Activated CD8-positive, alpha-beta T cell treated with anti-CD3 and anti-CD28 coated beads for 36 hours (primary cell): ENCODE measurements at places on chromosomes 11 and 22. TPM values are rescaled to one million over a fixed set of nuclear protein-coding genes. Genes with fewer than 3 reads are reported as not detected.

DNA sequence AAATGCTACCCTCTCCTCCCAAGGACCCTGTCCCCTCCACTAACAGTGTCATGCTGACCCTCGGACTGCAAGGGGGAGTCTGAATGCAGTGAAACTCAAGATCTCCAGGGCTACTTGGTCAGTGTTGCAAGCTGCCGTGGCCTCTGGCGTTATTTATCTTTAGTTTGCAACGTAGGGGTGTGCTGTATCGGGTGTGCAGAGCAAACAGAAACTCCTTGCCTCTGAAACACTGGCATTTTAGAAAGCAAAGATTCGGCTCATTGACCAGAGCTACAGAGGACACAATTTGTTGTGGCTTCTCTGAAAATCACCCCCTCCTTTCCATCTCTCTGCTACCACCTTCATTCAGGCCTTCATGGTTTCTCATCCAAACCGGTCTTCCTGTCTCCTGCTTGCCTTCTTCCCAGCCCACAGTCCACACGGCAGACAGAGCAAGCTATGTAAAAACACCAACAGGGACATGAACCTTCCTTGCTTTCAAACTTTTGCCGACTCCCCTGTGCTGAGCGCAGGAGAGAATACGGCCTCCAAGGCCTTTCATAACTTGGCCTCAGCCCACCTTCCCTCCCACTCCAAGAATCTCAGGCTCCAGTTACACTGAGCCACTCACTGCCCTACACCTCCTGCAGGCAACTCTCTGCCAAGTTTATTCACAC, 14.9 kb downstream of the FZD4 start:
- H3K4me1 ChIP-seq: no peaks in the 10 kb centered on the region
- no peaks in the 10 kb centered on the region for H3K36me3 ChIP-seq
- DNase-seq: no peak

- no peak overlapping the region for H3K27ac ChIP-seq
- no peaks in the 10 kb centered on the region for H3K36me3 ChIP-seq
- no peak for DNase-seq
Observed at GRCh38 chr11:19377881-19378280, 137.1 kb upstream of the E2F8 start.

The APOL5 gene
- total RNA-seq: not detected

GRCh38 chr11:67495234-67496005, 9.7 kb downstream of the PITPNM1 start:
- H3K4me3 ChIP-seq: no peak overlapping the region
- peaks cover 16% of the 10 kb centered on the region for H3K36me3 ChIP-seq
- H3K4me1 ChIP-seq: peaks cover 2% of the 10 kb centered on the region
- H3K27me3 ChIP-seq: no peaks in the 10 kb centered on the region
- no peak overlapping the region for H3K27ac ChIP-seq

- no peaks in the 10 kb centered on the region for H3K4me1 ChIP-seq
- no peak overlapping the region for H3K4me3 ChIP-seq
- no peak overlapping the region for H3K27ac ChIP-seq
- no peaks in the 10 kb centered on the region for H3K36me3 ChIP-seq
- no peak for DNase-seq
Observed at GRCh38 chr11:19919050-19919561, 206.5 kb downstream of the NAV2 start.

- no peak for DNase-seq
- H3K4me1 ChIP-seq: peaks cover 1% of the 10 kb centered on the region
- H3K27me3 ChIP-seq: no peaks in the 10 kb centered on the region
- H3K36me3 ChIP-seq: peaks cover 3% of the 10 kb centered on the region
Observed at GRCh38 chr11:128824191-128825049, 42.7 kb downstream of the KCNJ1 start.

The SLCO2B1 gene
- total RNA-seq: not detected

- peaks cover 6% of the 10 kb centered on the region for H3K36me3 ChIP-seq
- H3K4me1 ChIP-seq: peaks cover 3% of the 10 kb centered on the region
Observed at GRCh38 chr22:28736301-28737155, 5.1 kb downstream of the CHEK2 start.

The RBMXL2 gene
- total RNA-seq: not detected

GRCh38 chr11:19450282-19450681, 209.5 kb upstream of the E2F8 start:
- no peak overlapping the region for H3K4me3 ChIP-seq
- H3K27ac ChIP-seq: no peak overlapping the region
- H3K27me3 ChIP-seq: peaks cover 7% of the 10 kb centered on the region
- no peaks in the 10 kb centered on the region for H3K36me3 ChIP-seq
- H3K4me1 ChIP-seq: no peaks in the 10 kb centered on the region
- no peak for DNase-seq

The GP1BB gene
- total RNA-seq: not detected

DNA sequence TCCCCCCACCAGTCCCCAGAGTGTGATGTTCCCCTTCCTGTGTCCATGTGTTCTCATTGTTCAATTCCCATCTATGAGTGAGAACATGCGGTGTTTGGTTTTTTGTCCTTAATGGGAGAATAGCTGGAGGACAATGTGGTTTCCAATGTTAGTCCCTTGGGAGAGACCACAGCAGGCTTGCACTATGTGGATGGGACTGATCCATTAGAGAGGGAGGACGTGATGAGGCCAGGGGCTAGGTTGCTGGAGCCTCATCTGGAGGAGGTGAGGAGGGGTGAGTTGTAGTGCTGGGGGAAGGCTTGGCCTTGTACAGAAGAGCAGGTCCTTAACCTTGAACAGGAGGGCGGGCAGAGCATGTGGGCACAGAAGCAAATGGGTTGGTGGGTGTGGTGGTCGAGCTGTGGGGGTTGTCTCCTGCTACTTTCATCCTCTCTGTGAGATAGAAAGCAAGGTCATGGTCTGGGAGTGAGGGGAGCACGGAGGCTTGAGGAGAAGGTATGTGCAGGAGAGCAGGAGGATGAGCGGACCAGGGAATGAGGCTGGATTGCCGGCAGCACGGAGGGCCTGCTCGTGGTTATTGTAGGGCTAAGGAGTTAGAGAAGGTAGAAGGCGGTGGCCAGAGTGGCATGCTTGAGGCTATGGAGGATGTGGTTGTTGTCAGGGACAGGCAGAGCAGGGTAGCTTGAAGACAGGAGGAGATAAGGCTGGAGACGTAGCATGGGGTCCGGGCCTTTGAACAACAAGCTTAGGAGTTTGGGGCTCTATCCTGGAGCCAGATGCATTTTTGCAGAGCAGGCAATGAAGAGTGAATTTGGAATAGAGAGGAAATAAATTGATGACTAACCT, 11.2 kb upstream of the SREBF2 start:
- H3K27me3 ChIP-seq: no peaks in the 10 kb centered on the region
- no peak overlapping the region for H3K4me3 ChIP-seq
- peaks cover 13% of the 10 kb centered on the region for H3K36me3 ChIP-seq

DNA sequence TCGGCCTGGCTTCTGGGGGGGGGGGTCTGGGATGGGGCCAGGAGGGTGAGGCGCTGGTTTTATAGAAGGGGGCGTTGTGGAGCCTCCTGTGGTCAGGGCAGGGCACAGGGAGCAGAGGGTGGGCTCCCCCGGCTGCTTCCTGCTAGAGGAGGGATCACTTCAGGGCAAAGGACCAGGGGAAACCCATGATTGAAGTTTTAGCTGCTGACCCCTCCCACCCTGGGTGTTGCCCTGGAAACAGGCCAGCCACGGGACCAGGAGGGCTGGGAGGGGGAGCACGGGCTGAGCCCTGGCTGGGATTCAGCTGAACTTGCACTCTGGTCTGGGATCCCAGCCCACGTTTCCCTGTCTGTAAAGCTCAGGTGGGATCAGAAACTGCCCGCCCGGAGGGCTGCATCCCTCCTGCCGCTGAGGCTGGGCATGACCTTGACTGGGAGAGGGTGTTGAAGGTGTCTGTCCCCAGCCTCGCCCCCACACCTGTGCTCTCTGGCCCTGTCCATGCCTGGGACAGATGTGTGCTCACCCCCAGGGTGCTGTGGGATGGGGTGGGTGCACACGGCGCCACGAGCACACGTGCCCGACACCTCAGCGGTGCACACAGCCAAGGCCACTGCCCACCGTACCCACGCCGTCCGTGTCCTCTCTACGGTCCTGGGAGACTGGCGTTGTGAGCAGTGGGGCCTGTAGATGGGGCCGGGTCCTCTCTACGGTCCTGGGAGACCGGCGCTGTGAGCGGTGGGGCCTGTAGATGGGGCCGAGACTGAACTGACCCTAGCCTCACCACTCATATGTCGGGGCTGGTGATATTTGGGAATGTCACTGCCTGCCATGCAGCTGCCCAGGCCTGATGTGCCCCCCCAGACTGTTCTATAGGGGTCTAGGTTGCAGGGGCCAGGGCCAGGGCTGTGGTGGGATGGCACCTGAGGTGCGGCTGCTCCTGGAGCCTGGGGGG, 2.3 kb downstream of the TSPAN4 start:
- peak; percentile 71 for DNase-seq
- H3K36me3 ChIP-seq: peaks cover 11% of the 10 kb centered on the region
- H3K27me3 ChIP-seq: peaks cover 9% of the 10 kb centered on the region

DNA sequence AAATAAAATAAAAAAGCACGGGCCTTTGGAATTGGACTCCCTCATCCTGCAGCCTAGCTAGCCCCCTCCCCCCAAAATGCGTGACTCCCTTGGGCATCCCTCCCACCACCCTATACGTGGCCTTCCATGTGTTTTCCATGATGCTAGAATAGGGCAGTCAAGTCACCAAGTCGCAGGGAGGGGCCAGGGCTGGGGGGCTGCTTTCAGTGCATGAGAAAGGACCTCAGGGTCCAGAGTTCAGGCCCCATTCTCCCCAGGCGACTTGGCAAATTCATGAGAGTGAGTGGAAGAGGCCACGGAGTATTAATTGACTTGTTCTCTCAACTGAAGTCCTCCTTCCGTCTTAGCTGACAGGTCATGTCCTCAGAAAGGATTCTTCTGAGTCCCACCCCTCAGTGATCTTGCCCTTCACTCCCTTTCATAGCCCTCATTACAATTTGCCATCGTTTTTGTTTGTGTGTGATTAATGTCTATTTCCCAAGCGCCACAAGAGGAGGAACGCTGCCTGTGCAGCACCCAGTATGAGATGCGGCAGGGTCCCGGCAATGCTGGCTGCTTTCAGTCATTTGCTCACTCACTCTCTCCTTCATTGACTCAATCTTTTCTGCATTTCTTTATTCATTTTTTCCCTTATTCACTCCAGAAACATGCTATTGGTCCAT, 17.4 kb downstream of the LRRC32 start:
- H3K4me3 ChIP-seq: no peak overlapping the region
- no peak overlapping the region for H3K27ac ChIP-seq
- DNase-seq: peak; percentile 0
- H3K36me3 ChIP-seq: no peaks in the 10 kb centered on the region
- H3K4me1 ChIP-seq: no peaks in the 10 kb centered on the region

- peaks cover 34% of the 10 kb centered on the region for H3K4me1 ChIP-seq
- H3K27me3 ChIP-seq: no peaks in the 10 kb centered on the region
- no peak overlapping the region for H3K27ac ChIP-seq
- peak; percentile 7 for DNase-seq
Observed at GRCh38 chr11:111631666-111632039, 29.4 kb downstream of the SIK2 start.

DNA sequence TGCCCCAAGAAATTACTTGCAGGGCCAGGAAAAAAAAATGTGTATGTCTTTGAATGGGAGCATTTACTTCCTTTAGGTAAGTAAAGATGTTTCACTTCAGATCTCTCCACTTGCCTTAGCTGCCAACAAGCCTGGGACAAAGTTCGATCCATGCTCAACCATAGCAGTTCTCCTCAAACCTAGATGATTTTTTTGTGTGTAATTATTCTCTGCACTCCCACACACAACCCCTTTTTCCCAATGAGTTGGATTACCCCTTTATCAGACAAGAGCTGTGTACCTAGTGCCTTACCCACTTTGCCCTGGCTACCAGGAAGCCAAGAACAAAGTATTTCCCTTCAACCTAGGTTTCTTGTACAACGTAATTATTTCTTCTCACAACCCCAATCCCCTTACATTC, 35.6 kb downstream of the TPBGL start:
- H3K27ac ChIP-seq: peak overlapping the region; percentile 96
- peaks cover 53% of the 10 kb centered on the region for H3K4me1 ChIP-seq
- peak; percentile 1 for DNase-seq
- H3K27me3 ChIP-seq: no peaks in the 10 kb centered on the region
- peaks cover 7% of the 10 kb centered on the region for H3K36me3 ChIP-seq

- H3K4me1 ChIP-seq: peaks cover 21% of the 10 kb centered on the region
- DNase-seq: no peak
- no peak overlapping the region for H3K4me3 ChIP-seq
- H3K27ac ChIP-seq: no peak overlapping the region
- H3K27me3 ChIP-seq: no peaks in the 10 kb centered on the region
Observed at GRCh38 chr11:72338741-72339140, 94.8 kb upstream of the PHOX2A start.

The MMP7 gene
- not detected for total RNA-seq

The GPHA2 gene
- total RNA-seq: not detected

The HEPHL1 gene
- not detected for total RNA-seq

DNA sequence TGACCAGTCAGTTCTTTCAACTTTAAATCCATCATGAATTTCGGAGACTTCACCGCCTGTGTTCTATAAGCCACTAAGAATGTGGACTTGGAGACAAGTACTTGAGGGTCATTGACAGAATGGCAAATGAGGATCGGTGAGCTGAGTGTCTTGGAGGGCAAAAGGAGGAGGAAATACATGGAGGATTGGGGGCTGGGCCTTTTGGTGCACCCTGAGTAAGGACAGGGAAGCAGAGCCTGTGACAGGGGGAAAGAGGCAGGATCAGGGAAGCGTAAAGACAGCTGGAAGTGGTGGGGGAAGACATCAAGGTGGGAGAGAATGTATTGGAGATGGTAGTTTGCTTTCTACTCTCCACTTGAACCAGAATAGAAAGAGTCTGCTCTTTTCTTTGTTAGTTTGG, 70.4 kb upstream of the MTMR2 start:
- peaks cover 10% of the 10 kb centered on the region for H3K36me3 ChIP-seq
- H3K27ac ChIP-seq: no peak overlapping the region
- DNase-seq: no peak
- peaks cover 7% of the 10 kb centered on the region for H3K4me1 ChIP-seq

- no peak overlapping the region for H3K4me3 ChIP-seq
- no peaks in the 10 kb centered on the region for H3K36me3 ChIP-seq
- no peaks in the 10 kb centered on the region for H3K27me3 ChIP-seq
- H3K27ac ChIP-seq: no peak overlapping the region
- DNase-seq: no peak
Observed at GRCh38 chr22:33757802-33758483, 162.3 kb downstream of the LARGE1 start.

The PTPRCAP gene
- total RNA-seq: 107 TPM

- H3K36me3 ChIP-seq: no peaks in the 10 kb centered on the region
- H3K4me3 ChIP-seq: no peak overlapping the region
- H3K4me1 ChIP-seq: no peaks in the 10 kb centered on the region
- no peak overlapping the region for H3K27ac ChIP-seq
- H3K27me3 ChIP-seq: peaks cover 38% of the 10 kb centered on the region
- DNase-seq: no peak
Observed at GRCh38 chr11:127006311-127006710, 5.7 kb upstream of the KIRREL3 start.

- no peak overlapping the region for H3K27ac ChIP-seq
- peaks cover 1% of the 10 kb centered on the region for H3K27me3 ChIP-seq
- DNase-seq: no peak
- H3K4me3 ChIP-seq: no peak overlapping the region
Observed at GRCh38 chr11:115199481-115200069, 304.6 kb downstream of the CADM1 start.
